ENCODE measurements at places on chromosomes 1 and 21.
A peak's percentile ranks its signal among the peaks of the same experiment; 100 is the strongest.

- ATAC-seq: no peak
Observed at GRCh38 chr1:196598942-196599748, 9.1 kb downstream of the KCNT2 start.

DNA sequence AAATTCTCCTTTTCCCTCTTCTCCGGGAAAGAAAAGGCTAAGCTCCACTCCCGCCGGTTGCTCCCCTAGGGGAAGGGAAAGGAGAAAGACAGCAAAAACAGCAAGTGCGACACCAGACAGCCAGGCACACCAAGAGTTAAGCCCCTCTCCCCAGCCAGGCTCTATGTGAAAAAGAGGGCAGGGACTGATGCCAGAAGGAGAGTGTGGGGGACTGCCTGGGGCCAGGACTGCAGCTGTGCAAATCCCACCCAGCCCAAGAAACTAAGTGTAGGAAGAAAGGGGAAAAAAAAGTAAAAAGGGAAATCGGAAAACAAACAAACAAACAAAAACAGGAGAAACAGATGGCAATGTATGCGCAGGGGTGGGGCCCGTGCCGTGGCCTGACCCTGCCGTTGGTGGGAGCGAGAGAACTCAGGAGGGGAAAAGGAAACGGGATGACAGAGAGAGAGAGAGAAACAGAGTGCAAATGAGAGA is 27.7 kb upstream of the FMO1 start:
- no peak for ATAC-seq

DNA sequence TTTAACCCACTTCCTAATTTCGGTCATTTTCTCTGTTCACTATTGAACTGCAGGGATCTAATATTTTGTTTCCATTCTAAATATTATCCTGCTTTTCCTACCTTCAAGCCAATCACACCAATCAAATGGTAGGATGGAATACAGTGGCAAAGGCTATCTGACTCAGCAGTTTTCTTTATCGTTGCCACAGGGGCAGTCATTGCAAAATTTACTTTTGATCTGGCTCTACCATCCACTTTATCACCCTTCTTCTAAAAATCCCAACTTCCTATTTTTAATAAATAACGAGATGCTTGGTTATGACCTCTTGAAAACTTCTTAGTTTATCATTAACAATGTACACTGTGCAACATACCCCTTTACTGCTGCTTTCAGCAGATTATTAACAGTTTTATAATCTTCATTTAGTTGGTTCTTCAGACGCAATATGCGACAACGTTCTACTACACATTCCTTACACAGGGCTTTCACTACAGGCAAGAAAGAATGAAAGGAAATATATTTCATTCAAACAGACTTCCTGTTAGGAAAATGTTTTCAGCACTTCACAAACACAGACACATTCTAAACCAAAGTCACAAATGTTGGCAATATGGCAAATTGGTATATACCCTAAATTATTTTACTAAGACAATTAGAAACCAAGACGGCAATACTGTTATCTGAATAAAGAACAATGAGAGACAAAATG is 52.3 kb upstream of the RAP1GAP start:
- ATAC-seq: no peak

DNA sequence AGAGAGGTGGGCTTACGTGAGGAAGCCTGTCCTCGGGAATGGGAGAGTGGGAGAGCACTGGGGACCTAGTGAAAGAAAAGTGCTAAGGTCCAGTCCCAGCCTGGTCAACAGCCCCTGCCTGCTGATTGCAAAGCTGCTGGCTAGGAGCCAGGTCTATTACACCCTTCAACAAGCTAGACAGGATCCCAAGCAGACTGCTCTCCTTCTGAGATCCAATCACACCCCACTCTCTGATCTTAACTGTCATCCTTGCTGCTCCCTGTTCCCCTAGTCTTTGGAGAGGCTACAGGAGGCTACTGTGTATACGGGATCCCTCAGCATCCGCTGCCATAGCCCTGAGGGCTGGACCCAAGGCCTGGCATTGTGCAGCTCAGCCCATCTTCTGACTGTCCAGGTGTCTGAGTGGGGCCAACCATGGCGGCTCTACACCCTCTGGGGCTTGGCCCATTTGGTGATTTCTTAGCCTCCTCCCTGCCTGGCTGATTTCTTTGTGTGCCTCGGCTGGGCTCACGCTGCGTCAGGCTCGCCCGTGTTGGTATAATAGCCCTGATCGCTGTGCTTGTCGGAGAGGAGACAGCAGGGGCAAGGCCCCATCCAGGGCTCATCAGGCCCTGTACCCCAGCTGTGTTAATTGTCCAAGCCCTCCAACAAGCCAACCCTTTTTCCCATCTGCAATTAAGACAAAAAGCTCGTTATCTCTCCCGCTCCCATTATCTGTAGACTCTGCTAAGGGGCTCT is 43.9 kb downstream of the NAV1 start:
- ATAC-seq: peak; percentile 18

DNA sequence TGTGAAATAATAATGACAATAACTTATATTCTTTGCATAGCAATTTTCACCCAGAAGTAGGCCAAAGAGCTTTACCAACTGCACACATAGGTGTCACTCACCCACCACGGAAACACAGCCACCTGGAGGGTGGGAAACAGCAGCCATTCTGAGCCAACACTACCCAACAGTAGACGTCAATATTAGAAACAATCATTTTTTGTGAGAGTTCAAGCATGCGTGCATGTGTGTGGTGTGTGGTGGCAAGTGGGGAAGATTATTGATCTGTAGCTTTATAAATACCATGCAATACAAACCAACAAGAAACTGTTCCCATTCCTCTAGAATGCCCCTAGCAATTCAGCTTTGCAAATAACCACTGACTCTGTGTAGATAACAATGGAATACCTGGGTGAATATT is 19.1 kb downstream of the PROX1 start:
- ATAC-seq: no peak

- ATAC-seq: no peak
Observed at GRCh38 chr21:36005018-36005417, 55.3 kb downstream of the SETD4 start.

DNA sequence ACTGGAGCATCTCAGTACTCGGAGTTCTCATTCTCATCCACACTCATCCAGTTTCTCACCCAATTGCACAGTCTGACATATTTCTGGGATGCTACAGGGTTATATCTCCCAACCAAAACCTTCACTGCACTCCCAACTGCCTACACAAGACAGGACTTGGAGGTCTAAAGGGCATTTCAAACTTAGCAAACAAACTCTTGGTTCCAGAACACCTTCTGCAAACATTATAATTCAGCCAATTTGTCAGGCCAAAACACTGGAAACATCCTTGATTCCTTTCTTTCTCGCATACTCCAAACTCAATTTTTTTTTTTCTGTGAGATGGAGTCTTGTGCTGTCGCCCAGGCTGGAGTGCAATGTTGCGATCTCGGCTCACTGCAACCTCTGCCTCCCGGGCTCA is 7.9 kb downstream of the SLAMF1 start:
- ATAC-seq: no peak

DNA sequence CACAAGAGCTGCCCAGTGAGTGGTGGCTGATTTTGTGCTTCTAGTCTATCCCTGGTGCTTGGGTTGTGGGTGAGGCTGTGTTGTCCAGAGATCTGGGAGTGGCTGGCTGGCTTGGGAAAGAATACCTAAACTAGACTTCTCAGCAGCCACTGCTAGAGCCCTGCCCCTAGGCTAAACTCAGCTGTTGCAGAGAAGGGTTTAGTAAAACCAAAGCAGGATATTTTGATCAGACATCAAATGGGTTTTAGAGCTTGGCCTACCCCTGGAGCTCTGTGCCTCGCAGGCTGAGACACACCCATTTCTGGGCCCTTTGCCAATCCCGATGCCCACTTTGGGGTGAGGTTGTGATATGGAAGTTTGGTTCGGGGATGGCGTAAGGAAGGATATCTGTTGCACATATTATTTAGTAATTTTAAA is 88.5 kb downstream of the UCK2 start:
- ATAC-seq: no peak

- no peak for ATAC-seq
Observed at GRCh38 chr1:26403656-26404055, 7.0 kb upstream of the LIN28A start.

DNA sequence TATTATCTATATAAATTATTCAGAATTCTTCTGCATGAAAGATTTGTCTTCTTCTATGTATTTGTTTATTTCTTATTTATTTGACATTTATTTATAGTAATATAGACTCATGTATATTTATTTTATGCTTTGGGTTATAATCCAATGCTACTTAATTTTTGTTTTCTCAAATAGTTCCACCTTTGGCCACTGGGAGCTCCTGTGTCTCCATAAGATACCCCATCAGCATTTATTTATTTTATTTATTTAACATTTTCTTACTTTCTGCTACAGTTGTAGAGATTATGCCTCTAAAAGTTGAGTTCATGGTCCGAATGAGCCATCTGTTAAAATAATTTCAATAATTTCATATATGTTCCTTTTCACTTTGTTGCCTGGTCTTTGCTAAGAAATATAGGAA is 289.4 kb downstream of the ADGRL2 start:
- no peak for ATAC-seq

GRCh38 chr1:75126611-75127101 is 7.5 kb upstream of the LHX8 start:
- no peak for ATAC-seq

DNA sequence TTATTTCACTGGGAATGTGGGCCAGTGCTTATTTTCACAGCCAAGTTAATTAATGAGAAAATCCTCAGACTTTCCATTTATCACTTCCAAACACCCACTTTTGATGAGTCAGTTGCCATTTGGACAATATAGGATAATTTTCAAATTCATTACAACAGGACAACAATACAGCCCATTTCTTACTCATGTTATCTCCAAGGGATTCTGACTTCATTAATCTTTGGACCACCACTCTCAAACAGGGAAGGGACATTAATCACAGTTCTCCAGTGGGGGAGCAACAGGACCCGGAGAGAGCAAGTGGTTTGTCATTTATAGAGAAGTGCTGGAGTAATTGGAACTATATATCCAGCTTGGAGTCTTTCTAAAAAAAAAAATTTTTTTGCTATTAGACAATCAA is 38.7 kb downstream of the JUN start:
- no peak for ATAC-seq

DNA sequence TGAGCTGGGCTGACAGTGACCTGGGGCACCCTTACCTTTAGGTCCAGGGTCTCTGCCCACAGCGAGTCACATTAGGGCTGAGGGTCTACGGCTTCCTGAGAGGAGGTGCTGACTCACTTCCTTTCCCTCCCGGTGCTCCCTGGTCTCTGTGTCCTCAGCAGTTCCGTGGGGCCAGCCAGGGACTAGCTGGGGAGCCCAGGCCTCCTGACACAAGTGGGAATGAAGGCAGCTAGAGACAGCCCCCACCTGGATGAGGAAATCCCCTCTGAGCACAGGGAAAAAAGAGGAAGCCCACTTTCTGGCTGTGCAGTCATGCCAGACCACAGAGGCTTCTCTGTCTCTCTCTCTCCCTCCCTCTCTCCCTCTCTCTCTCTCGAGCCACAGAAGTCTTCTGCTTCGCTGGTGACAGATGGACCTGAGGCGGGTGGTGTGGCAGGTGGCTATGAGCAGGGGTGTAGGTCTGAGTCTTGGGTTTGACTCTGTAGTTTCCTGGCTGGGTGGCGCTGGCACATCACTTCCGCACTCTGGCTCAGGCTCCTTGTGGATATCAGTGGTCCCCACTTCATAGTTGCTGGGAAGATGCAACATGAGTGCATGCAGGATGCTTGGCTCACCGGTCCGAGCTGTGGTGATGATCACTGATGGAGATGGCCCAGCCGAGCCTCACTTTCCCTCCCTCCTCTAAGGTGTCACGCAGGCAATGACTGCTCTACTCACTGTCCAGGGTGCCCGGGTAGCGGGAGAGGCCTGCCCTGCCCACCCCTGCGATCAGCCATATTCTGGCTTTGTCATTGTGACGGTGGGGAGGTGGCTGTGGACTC is 3.5 kb downstream of the SLC66A1 start:
- no peak for ATAC-seq

DNA sequence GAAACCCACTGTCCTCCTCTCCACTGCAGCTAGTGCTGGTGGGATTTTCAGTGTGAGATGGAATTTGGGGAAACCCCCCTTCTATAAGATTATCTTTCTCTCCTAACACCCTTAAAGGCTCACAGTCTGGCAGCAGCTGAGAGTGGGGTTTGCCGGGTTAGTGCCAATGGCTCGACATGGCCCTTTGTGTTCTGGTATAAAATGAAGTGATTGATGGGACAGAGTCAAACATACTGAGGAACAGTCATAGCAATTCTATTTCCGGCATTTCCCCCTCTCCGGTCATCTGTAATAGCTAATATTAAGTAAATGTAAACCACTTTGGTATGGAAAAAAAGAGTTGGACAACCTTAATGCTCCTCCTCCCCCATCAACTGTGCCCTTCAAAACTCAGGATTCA is 37.6 kb downstream of the TFF3 start:
- ATAC-seq: no peak

- ATAC-seq: no peak
Observed at GRCh38 chr1:51422367-51423072, 92.2 kb upstream of the TTC39A start.

GRCh38 chr1:76770979-76771378 is 96.3 kb upstream of the ST6GALNAC5 start:
- no peak for ATAC-seq

DNA sequence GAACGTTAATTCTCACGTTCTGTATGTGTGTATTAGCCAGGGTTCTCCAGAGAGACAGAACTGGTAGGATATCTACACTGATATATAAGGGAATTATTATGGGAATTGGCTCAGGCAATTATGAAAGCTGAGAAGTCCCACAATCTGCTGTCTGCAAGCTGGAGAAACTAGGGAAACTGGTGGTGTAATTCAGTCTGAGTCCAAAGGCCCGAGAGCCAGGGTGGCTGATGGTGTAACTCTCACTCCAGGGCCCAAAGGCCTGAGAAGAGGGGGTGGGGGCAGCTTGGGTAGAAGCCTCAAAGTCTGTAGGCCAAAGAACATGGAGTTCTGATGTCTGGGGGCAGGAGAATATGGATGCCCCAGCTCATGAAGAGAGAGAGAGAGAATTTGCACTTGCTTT is 13.3 kb upstream of the VASH2 start:
- no peak for ATAC-seq

- ATAC-seq: no peak
Observed at GRCh38 chr1:207058878-207059867, 6.1 kb downstream of the PFKFB2 start.

DNA sequence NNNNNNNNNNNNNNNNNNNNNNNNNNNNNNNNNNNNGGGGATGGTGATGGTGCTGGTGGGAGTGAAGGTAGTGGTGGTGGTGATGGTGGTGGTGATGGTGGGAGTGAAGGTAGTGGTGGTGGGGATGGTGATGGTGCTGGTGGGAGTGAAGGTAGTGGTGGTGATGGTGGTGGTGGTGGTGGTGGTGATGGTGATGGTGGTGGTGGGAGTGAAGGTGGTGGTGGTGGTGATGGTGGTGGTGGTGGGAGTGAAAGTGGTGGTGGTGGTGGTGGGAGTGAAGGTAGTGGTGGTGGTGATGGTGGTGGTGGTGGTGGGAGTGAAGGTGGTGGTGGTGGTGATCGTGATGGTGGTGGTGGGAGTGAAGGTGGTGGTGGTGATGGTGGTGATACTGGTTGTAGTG is 93.6 kb downstream of the CRYAA start:
- peak; percentile 89 for ATAC-seq

- no peak for ATAC-seq
Observed at GRCh38 chr1:209790286-209791193, 6.2 kb upstream of the C1orf74 start.

All from esophagus mucosa (tissue), 1 donor.